ENCODE measurements at places on chromosomes 1 and 21.

GRCh38 chr1:10857687-10858086 lies 61.2 kb upstream of the CASZ1 start:
- DNase-seq: no peak

GRCh38 chr1:244056577-244056976 lies 5.5 kb downstream of the ZBTB18 start:
- DNase-seq: no peak

DNA sequence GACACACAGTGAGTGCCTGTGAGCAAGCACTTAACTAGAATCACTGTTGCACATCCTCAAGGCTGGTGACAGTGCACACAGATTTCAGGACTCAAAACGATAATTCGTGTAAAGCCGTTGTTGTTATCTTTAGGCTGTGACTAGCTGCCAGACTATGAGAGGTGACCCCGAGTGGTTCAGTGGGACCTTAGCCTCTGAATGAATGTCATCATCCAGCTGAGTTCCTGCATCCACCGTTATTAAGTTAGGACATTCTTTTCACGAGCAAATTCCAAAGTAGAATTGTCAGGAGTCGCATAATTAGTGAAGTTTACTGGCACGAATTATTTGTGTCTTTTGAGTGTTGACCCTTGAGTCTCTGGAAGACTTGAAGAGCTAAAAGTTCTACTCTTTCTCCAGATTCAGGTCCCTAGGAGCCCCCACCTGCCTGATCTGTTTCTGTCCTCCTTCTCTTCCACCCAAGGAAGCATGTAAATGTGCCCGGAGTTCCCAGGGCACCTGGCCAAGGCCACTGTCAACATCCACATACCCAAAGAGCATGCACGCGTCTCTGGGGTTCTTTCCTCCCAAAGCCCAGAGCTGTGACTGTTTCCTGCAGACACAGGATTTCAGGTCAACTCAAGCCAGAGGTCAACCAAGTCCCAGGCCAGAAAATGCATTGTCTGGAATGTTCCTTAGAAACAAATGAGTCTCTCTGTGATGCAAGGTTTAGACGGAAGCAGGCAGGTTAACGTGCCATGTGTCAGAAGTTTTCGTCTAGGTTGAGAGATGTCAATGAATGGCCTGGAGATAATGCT lies 207.2 kb downstream of the TOMM20 start:
- DNase-seq: no peak

GRCh38 chr21:26140164-26140579 lies 30.4 kb downstream of the APP start:
- DNase-seq: no peak

DNA sequence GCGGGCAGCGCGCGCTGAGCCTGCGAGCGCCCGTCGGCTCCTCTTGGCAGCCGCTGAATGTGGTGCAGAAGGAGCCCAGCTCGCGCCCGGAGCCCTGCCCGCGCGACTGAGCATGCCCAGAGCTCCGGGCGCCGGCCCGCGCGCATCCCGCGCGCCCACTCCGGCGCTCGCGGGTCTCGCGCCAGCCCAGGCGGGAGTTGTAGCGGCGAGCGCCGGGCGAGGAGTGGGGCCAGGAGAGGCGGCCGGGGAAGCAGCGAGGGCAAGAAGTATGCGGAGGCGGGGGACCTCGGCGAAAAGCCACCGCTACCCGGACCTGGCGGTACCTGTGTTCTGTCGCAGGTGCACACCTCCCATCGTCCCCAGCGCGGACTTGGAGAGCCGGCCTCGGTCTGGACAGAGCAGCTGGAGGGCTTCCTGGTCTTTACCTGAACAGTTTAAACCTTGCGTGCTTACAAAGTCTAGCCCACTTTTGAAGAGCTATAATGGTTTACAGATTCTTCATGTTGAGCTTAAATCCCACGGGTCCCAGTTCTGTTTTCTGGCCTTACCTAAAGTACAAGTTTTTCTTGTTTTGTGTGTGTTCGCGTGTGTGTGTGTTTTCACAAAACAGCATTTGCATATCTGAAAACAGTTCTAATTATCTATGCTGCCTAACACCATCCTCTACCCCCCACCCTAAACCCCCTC lies at the start of gene DDAH1:
DDAH1 (minus strand) TSS at position 61 of the 687 bp plus-strand sequence. CDS start 114 bp downstream, outside the sequence.
- DNase-seq: no peak

DNA sequence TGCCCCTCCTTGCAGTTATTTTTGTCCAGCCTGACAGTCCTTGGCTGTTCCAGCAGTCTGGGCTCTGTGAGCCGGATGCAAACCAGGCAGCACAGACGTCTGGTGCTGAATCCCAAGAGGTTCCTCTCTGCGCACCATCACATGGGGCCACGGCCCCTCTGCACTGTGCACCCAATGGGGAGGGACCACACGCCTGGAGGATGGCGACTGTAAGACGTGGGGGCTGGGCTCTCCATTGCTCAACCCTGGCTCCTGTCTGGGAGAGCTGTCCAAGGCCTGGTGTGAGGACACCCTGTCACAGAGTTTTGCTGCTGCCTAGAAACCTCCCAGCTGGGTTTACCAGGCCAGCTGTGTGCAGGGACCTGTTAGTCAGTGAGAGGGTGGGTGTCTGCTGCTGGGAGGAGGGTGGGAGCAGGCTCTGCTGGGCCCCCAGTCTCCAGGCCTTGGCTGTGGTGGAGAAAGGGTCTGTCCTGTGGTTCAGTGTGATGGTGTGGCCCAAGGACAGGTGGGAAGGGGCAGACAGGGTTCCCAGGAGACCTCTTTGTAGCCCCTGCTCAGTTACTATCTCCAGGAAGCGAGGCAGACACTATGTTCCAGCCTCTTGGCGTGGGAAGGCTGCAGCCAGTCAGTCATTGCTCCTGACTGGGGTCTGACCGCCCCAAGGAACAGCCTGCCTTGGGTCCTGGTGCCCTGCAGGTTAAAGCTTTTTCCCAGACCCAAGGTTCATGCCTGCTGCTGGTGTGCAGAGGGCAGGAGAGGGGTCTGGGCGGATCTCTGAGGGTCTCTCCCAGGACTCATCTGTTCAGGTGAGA lies 13.8 kb downstream of the HEYL start:
- DNase-seq: no peak

- DNase-seq: no peak
Observed at GRCh38 chr21:26080211-26080610, 90.4 kb downstream of the APP start.

DNA sequence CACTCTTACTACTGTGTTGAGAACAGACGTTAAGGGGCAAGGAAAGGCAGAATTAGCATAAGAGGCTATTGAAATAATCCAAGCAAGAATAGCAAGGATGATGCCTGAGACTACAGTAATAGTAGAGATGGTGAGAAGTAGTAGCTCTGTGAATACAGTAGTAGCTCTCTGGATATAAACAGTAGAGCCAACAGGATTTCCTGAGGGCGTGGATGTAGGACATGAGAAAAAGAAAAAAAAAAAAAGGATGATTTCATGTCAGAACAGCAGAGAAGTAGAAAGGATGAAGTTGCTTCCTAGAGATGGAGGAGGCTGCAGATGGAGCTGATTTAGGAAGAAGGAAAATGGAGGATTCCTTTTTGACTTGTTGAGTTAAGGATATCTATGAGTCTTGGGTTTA lies 112.3 kb downstream of the OMA1 start:
- no peak for DNase-seq

- no peak for DNase-seq
Observed at GRCh38 chr1:94379615-94380014, 38.6 kb upstream of the ABCD3 start.

GRCh38 chr1:154669464-154670282 lies 61.7 kb upstream of the ADAR start:
- DNase-seq: peak; percentile 79

DNA sequence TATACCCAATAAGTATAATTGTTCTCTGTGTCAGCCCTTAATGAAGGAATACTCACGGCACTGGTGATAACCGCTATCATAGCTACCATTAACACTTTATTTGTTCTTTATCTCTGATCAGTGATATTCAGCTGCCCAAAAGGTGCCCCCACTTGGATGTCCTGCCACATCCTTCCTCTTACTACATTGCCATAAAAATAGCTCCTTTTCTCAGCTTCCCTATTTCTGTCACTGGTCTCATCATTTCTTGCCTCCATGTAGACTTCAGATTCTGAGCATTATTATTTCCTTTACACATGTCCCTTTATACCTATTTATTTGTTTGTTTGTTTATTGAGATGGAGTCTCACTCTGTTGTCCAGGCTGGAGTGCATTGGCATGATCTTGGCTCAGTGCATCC lies 2.7 kb upstream of the RAB29 start:
- no peak for DNase-seq

- DNase-seq: no peak
Observed at GRCh38 chr1:200916681-200917080, 22.0 kb downstream of the INAVA start.

- no peak for DNase-seq
Observed at GRCh38 chr1:40004857-40005256, 35.7 kb upstream of the CAP1 start.

DNA sequence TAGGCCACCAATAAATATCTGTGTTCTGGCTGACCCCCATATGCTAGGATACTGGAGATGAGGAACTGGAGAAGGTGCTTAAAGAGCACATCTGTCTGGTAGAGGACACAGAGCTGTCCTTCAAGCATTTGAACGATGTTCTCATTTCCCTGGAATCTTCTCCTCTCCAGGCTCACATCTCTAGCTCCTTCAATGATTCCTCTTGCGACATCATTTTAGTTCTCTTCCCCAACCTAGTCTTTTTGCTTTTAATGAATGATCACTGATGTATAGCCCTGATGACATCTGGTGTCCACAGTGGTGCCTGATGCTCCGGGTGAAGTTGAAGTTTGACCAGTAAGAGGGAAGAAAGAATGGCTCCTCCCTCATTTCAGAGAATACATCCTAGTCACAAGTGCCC lies 80.8 kb upstream of the UBE2U start:
- DNase-seq: no peak

- DNase-seq: no peak
Observed at GRCh38 chr1:170560681-170561285, 28.8 kb downstream of the GORAB start.

- DNase-seq: no peak
Observed at GRCh38 chr1:84037758-84038611, 39.1 kb upstream of the TTLL7 start.

GRCh38 chr1:159897962-159898361 lies 2.0 kb downstream of the CFAP45 start:
- DNase-seq: no peak

DNA sequence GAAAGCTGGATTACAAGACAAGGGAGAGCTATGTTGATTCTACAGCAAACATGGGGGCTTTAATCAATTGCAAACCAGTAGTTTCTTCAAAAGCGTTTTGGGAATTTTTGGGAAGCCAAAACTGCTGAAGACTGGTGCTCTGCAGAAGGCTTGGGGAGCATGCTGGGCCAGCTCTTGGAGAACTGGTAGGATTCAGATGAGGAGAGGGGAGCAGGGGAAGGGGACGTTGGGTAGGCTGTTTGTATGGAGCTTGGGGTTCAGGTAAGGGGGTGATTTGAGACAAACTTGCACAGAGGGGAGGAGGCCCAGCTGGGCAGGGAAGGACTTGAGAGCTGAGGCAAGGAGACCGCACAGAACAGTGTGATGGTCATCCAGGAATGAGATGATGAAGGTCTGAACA lies 2.6 kb upstream of the MYOG start:
- peak; percentile 3 for DNase-seq

DNA sequence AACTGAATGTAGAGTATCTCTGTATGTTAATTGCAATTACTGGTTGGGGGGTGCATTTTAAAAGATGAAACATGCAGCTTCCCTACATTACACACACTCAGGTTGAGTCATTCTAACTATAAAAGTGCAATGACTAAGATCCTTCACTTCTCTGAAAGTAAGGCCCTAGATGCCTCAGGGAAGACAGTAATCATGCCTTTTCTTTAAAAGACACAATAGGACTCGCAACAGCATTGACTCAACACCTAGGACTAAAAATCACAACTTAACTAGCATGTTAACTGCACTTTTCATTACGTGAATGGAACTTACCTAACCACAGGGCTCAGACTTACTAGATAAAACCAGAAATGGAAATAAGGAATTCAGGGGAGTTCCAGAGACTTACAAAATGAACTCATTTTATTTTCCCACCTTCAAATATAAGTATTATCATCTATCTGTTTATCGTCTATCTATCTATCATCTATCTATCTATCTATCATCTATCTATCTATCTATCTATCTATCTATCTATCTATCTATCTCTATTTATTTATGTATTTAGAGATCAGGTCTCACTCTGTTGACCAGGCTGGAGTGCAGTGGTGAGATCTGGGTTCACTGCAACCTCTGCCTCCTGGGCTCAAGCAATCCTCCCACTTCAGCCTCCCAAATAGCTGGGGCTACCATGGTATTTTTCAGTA lies 47.8 kb downstream of the CHML start:
- DNase-seq: no peak

DNA sequence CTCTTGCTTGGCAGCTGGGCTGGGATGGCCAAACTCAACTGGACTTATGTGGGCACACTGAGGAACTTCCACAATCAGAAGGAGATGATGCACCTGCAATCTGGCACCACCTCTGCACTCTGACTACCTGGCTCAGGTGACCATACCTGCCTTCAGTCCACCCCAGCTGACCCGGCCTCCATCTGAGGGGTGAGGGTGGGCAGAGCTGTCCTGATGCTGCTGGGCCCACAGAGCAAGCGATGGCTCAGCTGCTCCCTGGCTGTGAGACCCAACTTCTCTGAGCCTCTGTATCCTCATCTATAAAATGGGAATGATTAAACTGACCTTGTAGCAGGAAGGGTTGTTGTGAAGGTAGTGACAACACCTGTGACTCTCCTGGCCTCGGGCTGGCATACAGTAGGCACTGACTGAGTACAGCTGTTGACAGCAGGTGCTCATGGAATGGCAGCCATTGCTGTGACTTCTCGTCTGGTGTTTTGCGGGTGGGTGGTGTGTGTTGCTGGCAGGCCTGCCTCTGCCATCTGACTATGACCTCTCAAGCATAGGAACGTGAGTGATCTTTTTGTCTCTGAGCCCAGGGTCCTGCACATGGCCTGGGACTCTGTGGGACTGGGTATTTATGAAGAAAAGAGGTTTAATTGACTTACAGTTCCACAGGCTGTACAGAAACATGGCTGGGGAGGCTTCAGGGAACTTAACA lies 438.5 kb downstream of the PTPRU start:
- no peak for DNase-seq

DNA sequence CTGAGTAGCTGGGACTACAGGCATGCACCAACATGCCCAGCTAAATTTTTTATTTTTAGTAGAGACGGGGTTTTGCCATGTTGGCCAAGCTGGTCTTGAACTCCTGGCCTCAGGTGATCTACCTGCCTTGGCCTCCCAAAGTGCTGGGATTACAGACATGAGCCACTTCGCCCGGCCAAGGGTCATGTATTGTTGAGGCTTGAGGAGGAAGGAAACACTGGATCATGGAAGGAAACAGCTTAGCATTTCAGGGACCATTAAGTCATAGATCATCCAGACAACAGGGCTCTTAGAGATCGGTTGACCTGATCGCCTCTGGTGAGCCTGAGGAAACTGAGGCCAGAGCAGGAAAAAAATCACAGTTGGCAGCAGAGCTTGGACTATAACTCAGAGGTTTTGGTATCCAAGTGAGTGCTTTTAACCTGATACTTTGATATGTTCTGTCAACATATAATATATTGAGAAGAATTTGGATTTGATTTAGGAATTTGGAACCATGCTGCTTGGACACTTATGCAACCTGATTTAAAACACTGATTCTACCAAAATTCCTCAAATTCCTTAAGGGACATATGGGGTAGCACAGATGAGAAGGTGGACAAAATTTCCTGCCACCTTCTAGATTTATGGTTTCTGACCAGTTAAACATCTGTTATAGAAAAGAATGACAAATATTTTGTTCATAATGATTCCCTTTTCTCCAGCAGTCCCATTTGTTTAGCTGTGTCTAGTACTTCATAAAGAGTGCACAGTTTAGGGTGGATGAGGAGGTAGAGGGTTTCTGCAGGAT lies 13.1 kb upstream of the BMP8A start:
- no peak for DNase-seq
